ENCODE measurements at places on chromosomes 3 and 15.
A peak's percentile ranks its signal among the peaks of the same experiment; 100 is the strongest.

GRCh38 chr3:12782172-12782815 lies 14.2 kb upstream of the CAND2 start:
- peak; percentile 47 for DNase-seq

DNA sequence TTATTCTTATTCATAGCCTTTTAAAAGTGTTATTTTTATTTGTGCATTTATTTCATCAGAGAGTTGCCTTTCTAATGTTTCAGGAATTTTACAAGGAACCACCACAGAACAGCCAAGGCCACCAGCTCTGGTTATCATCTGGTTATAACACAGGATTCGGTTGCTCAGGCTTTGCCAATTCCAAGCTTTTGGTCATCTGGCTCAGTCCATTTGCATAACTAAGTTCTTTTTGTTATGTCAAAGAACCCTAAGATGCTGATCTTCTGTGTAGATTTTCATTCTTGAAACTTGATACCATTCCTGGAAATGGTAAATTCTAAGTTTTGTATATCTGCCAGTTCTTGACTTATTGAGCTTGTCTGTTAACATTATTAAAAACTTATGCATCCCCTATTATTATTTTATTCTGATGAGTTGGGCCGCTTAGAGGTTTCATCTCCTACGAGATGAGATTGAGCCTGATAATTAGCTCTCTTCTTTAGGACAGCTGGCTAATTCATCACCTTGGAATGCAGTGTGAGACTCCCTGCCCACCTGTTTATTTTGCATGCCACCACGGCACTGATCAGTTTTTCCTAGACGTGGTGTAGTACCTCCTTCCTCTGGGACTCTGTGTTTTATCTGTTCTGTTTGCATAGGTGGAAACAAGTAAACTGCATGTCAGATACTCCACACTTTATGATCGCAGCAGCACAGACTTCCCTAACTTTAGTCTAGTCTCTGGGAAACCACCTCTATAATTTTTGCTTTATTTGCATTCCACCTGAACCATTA lies 264.8 kb downstream of the SLCO3A1 start:
- peak; percentile 76 for DNase-seq

DNA sequence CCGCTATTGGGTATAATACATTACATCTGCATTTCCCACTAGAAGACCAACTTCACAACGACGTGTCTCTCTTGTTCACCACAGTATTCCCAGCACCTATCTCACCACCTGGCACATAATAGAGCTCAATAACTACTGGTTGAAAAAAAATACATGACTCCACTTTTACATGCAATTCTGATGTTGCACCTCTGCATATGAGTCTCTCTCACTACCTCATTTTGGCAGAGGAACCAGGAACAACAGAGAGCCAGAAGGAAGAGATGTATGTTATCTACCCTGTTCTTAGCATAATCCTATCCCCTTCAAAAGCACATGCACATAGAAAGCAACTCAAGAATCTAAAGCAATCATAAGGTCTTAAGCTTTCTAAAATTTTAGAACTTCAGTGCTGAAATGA lies 61.6 kb downstream of the SHQ1 start:
- no peak for DNase-seq

DNA sequence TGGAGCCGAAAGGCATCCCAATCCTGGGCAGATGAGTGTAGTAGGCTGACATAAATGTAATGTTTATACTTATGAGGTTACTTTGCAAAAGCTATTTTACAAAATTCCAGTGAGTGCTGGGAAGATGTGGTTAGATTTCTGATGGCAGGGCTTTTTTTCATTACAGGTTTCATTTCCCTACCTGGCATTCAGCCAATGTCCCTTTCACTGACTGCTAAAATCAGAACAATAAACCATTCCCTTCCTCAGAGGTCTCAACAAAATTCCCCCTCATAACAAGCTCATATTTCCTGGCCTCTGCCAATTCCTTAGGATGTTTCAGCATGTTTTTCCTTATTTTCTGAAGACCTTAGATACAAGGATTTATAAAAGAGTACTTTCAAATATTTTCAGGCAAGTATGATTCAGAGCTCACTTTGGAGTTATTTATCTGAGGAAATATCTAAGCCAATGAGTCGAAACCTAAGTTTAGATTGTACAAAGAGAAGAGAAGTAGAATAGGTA lies 40.9 kb upstream of the CCDC80 start:
- DNase-seq: peak; percentile 86

DNA sequence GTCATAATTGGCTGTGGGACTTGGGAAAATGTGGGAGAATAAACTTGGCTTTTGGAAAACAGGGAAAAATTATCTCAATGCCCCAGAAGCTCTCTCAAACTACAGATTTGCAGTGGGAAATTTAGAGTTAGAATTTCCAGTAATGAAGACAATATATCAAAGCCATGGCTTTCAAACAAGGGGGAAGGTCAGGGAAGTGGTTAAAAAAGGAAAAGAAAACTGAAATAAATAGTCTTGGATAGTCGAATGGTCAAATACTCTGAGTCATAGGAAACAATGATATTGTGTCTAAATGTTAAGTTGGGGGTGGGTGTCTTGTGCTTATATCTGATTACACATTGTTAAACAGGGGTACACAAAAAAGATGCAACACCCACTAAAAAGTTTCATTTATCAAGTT lies 272.4 kb upstream of the COL8A1 start:
- no peak for DNase-seq

GRCh38 chr15:32834156-32834555 lies 116.4 kb downstream of the GREM1 start:
- no peak for DNase-seq

All from fibroblast of the aortic adventitia (primary cell).